NCI-H524 (cell line): ENCODE measurements at places on chromosomes 1 and 21.

DNA sequence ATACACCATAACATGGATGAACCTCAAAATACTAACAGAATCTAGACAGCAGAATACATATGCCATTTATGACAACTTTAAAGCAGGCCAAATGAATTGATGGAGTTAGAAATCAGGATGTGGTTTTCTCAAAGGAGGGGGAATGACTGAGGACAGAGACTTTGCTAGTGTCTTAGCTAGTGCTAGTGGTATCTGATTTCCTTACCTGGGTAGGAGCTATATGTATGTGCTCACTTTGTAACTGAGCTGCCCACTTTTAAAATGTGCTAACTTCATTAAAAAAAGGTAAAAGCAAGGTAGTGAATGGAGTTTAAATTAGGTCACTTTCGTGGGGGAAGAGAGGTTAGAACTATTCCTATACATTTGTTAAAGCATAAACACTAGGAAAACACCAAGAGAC lies 2.6 kb downstream of the GTF2B start:
- no peak for DNase-seq

GRCh38 chr1:71610476-71610875 lies 529.6 kb upstream of the ZRANB2 start:
- DNase-seq, result no peak

GRCh38 chr1:36583980-36584782 lies 101.5 kb upstream of the CSF3R start:
- no peak for DNase-seq

DNA sequence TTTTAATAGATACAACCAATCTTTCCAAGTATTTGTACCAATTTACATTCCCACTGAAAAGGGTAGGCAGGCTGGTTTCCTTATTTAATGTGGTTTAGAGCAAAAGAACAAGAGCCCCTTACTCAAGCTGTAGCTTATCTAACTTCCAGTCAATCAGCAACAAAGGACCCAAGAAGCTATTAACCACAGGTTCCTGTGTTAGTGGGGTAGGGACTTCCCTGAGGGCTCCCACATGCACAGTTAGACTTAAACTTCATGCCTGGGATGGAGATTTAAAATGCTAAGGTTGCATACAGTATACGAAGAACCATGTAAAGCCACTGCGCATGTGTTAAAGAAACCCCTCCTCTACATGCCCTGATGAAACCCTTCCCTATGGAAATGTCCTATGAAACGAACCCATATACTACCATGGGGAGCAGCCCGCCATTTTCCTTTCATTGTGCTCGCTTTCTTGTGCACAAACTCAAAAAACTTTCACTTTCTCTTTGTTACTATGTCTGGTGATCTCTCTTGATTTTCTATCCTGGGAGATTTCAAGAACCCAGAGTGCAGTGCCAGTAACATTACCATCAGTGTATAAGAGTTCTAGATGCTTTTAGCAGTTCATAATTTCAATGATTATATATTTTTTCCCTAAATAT lies 23.3 kb upstream of the ST6GALNAC5 start:
- DNase-seq, result no peak

DNA sequence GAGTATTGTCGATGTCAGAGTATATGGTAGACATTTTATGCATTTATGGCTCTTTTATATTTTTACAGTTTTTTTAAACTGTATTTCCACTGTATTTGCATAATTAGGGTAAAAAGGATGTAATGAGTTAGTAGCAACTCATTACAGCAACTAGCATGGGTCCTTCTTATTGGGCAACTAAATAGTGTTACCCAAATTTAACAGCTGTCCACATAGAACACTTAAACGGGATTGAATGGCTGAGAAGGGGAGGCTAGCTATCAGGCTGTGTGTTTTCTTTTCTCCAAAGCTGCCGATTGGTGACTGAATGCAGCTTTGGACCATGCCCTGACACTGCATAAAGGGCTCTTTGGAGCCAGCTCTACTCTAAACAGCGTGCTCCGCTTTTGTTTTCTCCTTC lies 75.4 kb downstream of the PTPRC start:
- peak; percentile 29 for DNase-seq

- peak; percentile 11 for DNase-seq
Observed at GRCh38 chr21:43880111-43880985, 15.3 kb downstream of the AGPAT3 start.

- peak; percentile 12 for DNase-seq
Observed at GRCh38 chr1:236489710-236490377, 33.9 kb upstream of the LGALS8 start.

- DNase-seq, result peak; percentile 31
Observed at GRCh38 chr1:204278958-204279357, 65.2 kb upstream of the GOLT1A start.

GRCh38 chr1:164558461-164559341 lies at the start of gene PBX1:
Gene PBX1, plus strand, starts transcription at chr1:164559184.
- peak; percentile 97 for DNase-seq
